ENCODE measurements at places on chromosomes 6 and 20.

DNA sequence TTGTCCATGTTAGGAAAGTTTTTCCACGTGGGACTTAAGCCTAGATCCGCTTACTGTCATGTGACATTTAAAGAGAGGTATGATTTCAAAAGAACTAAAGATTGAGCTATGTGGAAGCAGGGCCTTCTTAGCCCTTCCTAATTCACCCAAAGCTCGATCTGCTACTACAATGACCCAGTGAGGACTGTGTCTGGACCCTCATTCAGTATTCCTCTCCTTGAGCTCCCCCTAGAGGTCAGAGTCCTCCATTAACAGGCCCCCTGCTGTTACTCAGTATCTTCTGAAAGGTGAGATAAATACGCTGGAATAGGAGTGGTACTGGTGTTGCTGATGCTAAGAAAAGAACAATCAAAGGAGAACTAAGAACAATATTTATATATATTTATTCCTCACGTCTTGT, 414.0 kb downstream of the GJA1 start:
- no peak for DNase-seq

DNA sequence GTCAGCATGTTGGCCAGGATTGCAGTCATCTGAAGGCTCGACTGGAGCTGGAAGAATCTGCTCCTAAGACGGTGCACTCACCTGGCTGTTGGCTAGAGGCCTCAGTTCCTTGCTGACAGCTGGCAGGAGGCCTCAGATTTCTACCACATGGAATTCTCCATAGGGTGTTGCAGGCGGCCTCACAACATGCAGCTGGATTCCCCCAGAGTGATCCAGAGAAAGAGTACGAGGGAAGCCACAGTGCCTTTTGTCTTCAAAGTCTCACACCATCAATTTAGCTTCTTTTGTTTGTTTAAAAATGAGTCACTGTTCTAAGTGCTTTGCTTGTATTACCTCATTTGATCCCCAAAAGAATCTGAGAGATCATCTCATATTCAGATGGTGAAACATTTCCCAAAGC, 65.5 kb upstream of the FYN start:
- no peak for DNase-seq

GRCh38 chr20:36929290-36929689, 22.2 kb downstream of the SAMHD1 start:
- DNase-seq, result no peak

DNA sequence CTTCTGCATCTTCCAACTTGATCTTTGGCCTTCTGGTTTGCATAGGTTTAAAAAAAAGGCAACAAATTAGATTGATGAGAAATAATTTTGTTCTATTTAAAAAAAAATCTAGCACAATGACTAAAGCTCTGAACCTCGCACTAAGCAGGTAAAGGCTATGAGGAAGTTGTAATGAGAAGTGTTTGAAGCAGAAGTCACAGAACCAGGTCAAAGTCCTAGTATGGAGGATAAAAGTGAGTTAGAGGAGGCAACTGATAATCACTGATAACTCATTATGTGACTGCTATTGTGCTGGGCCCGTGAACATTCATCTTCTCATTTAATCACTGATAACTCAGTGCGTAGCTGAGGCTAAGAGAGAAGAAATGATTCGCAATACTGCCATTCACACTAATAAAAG, 46.1 kb upstream of the GFRAL start:
- DNase-seq, result no peak

DNA sequence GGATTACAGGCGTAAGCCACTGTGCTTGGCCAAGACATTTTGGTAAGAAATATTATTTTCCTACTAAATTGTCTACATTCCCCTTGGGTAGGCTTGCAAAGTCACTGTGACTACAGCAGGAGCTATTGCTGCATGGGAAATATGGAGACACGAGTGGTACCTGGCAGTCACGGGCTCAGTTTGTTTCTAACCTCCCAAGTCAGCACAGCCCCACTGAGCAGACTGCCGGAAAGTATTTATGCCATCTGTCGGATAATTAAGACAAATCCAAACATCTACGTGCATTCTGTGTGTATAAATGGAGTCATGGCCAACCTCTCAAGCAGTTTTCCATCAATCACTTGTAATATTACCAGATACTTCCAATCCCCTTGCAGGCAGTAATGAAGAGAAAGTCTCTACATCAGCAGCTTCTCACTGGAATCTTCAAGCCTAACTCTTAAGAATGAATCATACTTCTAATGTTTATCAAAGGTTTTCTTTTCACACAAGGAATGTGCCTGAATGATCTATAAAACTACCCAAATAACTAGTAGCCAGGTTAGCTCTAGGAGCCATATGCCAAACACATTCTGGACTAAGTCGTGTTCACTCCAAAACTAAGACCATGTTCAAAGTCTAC, 20.1 kb downstream of the PSMB1 start:
- DNase-seq, result no peak

GRCh38 chr6:112004201-112005012, 49.5 kb upstream of the CCN6 start:
- DNase-seq, result no peak

GRCh38 chr6:40352006-40352405, 235.2 kb downstream of the LRFN2 start:
- no peak for DNase-seq

GRCh38 chr6:134534708-134535149, 216.8 kb upstream of the SGK1 start:
- no peak for DNase-seq

- no peak for DNase-seq
Observed at GRCh38 chr20:47284373-47284772, 72.1 kb downstream of the ZMYND8 start.

DNA sequence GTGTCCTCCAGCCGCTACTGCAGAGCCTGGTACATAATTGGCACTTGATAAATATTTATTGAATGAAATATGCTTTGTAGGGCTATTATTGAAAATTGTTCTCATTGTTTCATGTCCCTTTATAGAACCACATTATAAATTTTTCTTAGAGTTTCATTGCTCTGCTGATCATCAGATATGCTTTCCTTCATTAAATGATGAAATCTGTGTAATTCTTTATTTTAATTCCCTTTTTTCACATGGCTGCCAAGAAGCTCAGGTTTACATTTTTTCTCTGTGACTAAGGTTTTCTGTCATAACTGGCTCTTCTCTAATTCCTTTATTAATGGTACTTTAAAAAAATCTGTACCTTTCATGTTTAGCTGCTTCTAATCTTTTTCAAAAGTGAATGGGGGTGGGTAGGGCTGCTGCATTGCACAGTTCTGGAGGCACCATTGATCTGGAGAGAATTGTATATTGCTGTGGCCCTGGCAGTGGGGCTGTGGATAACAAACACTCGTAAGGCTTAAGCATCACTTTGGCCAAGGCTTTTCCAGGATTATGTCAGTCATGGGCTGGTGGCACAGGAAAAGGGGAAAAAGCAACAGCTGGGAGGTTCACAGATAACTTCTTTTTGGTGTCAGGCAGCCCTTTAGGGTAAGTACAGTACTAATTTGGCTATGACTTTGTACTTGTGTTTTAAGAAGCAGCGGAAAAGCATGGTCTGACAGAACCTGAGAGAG, 43.8 kb downstream of the ARFGEF2 start:
- DNase-seq, result no peak

- DNase-seq, result no peak
Observed at GRCh38 chr20:53829724-53830521, 236.3 kb upstream of the ZNF217 start.

DNA sequence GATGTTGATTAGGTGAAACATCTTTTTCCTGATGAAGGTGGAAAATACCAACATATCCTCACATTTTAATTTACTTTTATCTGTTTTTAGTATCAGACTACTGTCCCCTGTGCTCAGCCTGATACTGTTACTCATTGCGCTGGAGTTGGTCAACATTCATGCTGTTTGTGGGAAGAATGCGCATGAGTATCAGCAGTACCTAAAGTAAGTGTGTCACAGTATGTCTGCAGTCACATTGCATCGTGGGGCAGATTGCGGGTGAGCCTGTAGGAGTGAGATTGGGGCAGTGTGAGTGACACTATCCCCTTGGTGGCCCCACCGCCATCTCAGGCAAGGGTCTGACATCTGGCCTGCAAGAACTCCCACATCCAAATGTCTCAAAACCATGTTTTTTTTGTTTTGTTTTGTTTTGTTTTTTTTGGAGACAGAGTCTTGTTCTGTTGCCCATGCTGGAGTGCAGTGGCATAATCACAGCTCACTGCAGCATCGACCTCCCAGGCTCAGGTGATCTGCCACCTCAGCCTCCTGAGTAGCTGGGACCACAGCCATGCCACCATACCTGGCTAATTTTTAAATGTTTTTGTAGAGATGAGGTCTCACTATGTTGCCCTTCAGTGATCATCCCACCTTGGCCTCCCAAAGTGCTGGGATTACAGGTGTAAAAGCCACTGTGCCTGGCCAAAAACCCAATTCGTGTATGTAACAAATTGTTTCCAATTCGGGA, 27.8 kb downstream of the ERMARD start:
- DNase-seq, result no peak

DNA sequence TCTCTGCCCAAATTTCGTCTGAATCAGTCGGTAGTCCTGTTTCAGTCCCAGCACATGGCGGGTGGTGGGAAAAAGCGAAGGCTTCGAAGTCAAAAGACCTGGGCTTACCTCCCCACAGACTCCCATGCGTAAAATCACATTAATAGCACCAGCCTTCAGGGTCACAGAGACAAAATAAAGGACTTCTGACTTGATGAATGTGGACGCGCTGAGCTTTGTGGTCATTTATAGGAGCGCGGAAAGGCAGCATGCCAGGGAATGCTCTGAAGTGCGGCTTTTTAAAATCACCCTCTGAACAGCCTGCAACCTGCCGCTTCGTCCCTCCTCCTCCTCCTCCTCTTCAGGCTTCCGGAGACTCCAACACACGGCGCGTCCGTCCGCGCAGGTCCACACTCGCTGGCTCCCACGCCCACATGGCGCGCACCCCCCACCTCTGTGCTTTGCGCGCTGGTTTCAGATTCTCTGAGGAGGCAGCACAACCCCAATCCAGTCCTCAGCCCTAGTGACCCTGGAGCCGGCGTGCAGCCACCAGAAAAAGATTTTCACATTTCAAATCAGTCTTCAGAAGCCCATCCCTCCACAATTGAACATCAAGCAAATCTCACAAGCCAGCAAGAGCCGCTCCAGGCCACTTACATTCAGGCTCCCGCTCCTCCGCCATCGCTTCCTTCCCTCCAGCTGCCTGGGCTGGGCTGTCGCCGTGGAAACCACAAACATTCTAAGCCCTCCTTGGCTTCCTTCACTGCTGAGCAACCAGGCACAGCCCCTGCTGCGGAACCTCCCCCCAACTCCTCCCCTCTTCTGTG, at the start of gene C6orf118:
Gene C6orf118 (minus strand): TSS at position 680 of the 806 bp plus-strand sequence. CDS start 19 bp downstream, at position 661.
- no peak for DNase-seq

DNA sequence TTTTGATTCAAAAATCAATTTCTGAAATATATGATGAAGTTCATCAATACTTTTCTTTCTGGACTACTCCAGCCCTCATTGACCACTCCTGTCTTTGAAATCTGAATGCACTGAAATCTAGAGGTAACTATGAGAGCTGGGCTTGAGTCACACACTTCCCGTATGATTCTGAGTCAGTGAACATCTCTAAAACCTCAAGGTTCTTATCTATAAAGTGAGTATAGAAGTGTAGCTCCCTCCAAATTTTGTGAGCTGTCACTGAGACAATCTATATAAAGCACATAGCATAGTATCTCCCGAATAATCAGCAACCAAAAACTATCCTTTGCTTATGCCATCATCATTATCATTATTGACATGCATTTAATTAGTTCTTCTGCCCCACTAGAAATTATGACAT, 182.4 kb downstream of the TSHZ2 start:
- no peak for DNase-seq

DNA sequence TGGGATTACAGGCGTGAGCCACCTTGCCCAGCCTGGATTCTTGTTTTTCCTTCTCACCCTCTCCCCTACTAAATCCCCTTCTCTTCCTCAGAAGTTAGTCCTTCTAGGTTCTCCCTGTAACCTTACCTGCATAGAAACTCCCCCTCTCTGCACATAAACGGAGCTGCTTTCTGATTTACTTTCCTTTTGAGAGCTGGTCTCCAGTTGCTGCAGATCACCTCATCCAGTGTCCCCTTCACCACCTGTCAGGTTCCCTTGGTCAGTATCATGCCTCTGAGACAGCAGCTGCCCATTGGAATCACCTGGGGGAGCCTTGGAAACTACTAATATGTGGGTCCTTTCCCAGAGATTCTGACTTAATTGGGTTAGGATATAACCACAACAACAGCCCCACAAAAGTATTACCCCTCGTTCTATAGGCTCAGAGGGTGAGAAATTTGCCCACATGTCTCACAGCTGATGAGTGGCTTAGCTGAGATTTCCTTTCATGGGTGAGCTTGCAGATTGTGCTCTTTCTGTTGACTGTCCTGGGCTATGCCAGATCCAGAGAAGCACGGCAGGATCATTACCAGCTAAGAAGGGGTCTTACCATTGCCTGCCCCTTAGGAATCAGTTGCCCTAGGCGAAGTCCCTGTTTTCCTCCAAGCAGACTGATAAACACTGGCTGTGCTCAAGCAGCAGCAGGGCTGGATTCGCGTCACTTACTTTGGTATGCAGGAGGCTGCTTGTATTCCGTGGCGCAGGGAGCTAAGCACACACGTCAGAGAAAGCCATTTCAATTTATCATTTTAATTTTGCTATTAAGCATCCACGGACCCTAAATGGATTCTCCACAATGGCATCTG, 51.3 kb downstream of the AKAP12 start:
- DNase-seq, result no peak

- no peak for DNase-seq
Observed at GRCh38 chr20:4247898-4248858, 232.8 kb upstream of the RNF24 start.

DNA sequence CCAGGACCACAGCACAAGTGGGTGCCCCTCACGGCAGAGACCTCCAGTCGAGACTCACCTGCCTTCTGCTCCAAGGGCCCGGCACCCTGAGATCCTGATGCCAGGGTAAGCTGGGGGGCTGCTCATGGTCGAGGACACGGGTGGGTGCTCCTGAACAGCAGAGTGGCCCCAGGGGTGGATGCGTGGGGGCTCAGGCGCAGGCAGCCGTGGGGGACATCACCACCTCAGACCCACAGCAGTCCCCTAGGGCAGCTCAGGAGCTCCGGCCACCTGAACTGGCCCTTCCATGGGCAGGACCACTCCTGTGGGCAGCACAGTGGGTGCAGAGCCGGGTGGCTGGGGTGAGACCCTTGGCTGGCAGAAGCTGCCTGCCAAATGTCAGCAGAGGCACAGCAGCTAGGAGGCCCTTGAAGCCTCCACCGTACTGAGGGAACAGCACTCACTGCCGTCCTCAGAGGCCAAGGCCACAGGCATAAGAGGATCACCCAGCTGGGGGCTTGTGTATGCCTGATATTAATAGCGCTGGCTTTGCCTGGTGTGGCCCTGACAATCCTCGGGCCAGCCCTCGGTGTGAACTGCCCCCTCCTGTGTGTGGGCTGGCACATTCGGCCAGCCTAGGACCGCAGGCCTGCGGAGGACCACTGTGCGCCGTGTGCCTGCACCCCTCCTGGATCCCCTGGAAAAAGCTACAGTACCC, 5.4 kb downstream of the UCKL1 start:
- no peak for DNase-seq

DNA sequence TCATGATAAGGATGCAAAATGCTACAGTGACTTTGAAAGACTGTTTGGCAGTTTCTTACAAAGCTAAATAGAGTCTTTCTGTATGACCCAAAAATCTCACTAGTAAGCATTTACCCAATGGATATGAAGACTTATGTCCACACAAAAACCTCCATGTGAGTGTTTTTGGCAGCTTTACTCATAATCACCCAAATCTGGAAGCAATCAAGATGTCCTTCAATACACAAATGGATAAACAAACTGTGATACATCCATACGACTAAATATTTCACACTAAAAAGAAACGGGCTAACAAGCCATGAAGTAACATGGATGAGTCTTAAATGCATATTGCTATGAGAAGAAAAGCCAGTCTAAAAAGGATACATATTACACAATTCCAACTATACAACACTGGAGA, 117.2 kb downstream of the PDE10A start:
- no peak for DNase-seq

Data from NCI-H187 (cell line).